ENCODE measurements at places on chromosomes 16 and 17.

GRCh38 chr16:57283214-57283958 is 1.1 kb downstream of the PLLP start:
- DNase-seq: no peak

DNA sequence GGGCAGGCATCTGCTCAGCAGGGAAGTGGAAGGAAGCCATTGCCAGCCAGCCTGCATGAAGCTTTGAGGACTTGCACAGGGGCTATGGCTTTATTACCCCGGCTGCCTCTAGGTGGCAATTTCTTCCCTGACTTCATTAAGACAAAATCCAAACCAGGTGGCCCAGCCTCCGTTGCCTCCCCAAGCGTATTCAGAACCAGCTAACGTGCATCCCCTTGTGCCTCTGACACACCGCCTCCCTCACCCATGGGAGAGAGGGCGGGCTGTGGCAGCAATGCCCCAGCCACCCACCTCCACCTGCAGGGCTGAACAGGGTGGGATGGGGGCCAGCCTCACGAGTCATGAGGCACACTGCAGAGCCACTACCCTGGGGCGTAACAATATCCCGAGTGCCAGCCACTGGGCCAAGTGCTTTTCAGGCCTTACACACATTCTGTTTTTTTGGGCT is 6.8 kb downstream of the KIFC3 start:
- no peak for DNase-seq

DNA sequence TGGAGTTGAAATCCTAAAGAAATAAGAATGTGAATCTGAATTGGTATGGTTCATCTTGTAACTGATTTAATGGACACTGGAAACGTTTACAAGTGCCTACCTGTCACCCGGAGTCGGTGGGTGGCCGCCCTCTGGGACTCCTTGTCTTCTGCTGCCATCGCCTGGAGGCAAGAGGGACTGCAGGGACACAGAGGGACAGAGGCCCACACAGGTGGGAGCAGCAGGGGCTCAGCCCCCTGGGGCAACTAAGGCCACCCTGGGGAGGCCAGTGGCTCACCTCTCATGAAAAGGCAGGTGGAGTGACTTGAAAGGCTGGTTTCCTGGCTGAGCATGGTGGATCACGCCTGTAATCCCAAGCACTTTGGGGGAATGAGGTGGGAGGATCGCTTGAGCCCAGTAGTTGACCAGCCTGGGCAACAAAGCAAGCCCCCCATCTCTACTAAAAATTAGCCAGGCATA is 23.2 kb downstream of the TMEM92 start:
- peak; percentile 84 for DNase-seq

DNA sequence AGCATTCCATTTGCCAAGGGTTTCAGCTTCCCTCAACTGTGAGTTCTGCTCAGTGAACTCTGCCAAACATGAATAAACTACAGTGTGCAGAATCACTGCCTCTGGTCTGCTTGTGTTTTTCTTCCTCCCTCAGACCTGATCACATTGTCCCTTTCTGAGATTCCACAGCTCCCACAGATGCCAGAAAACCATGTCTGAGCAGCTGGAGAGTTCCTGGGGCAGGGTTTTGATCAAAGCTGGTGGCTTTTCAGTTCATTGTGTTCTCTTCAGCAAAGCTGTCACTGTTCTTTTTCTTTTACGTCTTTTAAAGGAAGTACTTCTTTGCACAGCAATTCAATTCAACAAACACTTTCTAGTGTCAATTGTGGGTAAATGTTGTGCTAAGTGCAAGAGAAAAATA is 555.8 kb downstream of the RBFOX1 start:
- DNase-seq: no peak

DNA sequence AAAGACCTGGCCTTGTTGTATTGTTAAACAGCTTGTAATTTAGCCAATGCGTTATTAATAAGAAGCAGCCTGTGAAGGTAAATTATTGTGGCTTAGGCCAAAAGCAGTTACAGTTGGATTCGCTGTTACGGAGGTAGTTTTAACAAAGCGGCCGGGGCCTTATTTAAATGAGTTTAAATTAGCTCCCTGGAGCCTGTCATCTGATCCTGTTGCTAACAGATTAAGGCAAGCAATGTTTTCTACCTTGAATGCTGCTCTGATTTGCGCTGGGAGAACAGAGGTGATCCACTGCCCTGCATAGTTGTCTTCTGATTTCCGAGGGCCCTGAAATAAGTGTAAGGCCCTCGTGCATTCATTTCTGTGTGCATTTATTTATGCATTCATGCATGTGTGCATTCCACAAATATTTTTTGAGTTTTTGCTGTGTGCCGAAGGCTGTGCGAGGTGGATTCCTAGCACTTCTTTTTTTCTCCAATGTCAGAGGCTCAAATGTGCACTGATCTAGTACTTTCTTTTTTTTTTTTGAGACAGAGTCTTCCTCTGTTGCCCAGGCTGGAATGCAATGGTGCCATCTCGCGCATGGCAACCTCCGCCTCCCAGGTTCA is 10.9 kb downstream of the SEC14L5 start:
- DNase-seq: no peak

- DNase-seq: no peak
Observed at GRCh38 chr16:54341892-54342776, 55.5 kb upstream of the IRX3 start.

GRCh38 chr16:84557059-84557458 is 52.6 kb upstream of the MEAK7 start:
- DNase-seq: no peak

DNA sequence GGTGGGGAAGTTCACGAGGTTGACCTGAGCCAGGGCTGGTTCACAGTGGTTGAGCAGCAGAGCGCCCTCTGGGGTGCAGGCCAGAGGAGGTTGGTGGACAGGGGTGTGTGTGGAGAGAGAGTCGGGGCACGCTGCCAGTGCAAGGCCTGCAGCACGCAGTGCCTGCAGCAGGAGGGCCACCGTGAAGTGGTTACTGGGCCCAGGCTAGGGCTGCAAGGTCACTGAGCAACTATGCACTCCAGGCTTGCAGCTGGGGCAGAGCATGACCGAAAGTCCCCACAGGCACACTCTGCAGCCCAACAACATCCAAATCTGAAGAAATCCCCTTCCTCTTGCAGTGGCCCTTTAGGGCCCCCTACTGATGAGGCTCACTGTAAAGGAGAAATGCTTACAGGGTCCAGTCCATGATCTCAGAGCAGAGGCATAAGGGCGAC is 89.1 kb upstream of the NOL11 start:
- DNase-seq: peak; percentile 28

- DNase-seq: no peak
Observed at GRCh38 chr17:27403480-27404005, 52.7 kb upstream of the KSR1 start.
